SK-MEL-5 (cell line): ENCODE measurements at places on chromosomes 3 and 15. TPM values are rescaled to one million over a fixed set of nuclear protein-coding genes. Genes with fewer than 3 reads are reported as not detected.

DNA sequence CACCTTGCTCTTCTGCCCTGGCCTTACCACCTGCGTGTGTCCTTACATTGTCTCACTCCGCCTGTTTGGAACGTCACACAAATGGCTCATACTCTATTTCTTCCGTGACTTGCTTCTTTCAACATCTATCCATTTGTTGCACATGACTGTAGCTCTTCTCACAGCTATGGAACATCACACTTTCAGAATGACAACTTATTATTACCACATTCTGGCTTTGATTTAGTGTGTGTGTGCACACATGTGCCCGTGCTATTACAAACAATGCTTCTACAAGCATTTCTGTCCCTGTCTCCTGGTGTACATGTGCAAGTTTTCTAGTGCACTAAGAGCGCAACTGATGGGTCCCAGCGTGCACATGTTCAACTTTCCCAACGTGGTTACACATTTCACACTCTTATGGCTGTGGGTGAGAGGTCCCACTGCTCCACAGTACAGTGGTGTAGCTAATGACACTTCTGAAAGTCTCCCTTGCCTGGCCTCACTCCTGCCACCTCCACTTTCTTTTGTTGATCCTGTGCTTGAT is 37.8 kb downstream of the PTH1R start:
- DNase-seq: no peak

DNA sequence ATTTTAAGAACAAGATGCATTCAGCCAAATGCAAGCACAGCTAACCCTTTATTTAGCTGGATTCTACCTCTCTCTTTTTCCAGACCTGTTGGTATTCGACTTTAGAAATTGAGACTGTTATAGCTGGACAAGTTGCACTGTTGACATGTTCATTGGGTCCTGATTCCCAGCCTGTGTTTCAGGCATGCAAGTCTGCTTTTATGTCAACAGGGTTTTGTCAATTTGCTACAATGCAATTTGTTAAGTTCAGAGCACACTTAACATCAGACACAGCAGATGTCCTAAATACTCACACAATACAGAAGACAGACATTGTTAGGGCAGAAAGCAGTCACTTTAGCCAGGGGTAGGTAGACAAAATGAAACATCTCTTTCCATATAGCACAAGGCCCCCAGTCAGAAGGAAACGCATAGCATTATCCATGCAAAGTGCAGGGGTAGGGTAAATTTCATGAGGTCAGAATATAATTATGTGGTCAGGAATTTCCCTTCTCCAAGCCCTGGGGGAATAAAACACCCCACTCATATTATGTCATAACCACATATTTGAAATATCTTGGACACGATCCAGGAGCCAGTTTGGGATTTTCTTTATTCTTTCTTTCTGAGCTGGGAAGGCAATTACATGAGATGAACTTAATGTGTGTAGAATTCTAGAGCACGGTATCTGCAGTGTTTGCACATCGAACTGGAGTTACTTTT is 504.1 kb downstream of the NTRK3 start:
- peak; percentile 63 for DNase-seq

Gene GOLGA8T
- total RNA-seq: not detected in 2 replicates

Gene PEAK1
- 17.8 and 24.1 TPM in 2 replicates for total RNA-seq

GRCh38 chr3:101542957-101543356 is 18.7 kb upstream of the TRMT10C start:
- DNase-seq: no peak

DNA sequence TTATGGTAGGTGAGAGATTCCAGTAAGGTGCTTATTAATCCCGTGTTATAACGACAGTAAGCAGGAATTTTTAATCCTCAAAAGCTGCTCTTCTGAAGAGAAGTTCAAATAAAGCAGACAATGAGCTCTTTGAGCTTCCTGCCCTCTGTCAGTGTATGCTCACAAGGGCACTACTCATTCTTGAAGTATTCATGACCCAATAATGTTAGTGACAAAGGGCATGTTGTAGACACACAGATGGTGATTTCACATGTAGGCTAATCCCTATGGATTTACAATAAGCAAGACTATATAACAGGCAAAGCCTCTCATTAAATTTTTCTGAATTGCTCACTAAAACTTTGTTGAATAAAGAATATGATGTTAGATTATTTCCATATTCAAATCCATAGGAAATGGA is 578.6 kb downstream of the RSL24D1 start:
- peak; percentile 91 for DNase-seq

DNA sequence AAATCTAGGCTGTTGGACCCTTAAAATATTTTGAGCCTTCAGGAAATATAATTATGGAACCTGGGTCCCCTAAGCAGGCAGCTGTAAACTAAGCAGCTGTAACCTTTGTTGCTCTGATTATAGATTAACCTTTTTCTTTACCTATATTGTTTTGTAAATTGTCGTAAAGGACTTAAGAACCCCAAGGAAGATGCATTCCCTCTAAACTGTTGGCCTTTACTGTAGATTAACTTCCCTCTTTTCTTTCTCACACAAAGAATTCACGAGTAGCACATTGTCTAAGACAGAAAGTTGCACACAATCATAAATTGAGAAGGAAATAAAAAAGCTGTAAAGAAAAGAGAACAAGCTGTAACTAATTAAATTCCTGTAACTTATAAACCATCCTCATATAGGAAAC is 877.3 kb downstream of the ROBO2 start:
- DNase-seq: no peak

Gene TTC21A
- total RNA-seq: 0.95 and 1.7 TPM in 2 replicates

DNA sequence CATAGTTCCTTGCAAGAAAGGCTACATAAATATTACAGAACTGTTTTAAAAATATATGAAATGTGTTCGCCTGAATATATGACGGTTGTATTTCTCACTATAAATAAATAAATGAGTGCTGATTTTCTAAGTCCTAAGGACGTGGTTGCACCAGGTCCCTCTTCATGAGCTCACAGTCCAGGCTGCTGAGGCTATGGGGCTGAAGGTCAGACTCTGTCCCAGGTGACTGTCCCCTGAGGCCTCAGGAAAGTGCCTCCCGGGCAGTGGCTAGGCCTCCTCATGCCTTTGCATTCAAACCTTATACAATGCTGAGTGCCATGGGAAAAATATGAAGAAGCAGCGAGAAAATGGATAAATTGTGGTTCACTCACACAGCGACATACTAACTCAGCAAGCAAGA is 43.5 kb upstream of the SSR3 start:
- no peak for DNase-seq

DNA sequence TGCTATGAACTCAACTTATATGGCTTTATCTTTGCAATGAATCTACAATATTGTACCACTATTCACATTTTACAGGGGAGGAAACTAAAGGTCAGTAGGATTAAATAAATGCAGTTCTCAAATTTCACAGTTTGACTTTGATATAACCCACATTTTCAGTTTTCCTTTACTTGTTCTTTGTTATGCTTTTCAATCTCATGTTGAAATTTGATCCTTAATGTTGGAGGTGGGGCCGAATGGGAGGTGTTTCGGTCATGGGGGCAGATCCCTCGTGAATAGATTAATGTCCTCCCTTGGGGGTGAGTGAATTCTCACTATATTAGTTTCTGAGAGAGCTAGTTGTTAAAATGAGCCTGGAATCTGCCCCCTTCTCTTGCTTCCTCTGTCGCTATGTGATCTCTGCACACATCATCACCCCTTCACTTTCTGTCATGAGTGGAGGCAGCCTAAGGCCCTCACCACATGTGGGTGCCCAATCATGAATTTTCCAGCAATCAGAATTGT is 44.7 kb downstream of the CD200 start:
- peak; percentile 77 for DNase-seq

Gene IQCF2
- total RNA-seq: not detected in 2 replicates

- DNase-seq: peak; percentile 65
Observed at GRCh38 chr3:123880998-123881561, 3.1 kb downstream of the MYLK start.

DNA sequence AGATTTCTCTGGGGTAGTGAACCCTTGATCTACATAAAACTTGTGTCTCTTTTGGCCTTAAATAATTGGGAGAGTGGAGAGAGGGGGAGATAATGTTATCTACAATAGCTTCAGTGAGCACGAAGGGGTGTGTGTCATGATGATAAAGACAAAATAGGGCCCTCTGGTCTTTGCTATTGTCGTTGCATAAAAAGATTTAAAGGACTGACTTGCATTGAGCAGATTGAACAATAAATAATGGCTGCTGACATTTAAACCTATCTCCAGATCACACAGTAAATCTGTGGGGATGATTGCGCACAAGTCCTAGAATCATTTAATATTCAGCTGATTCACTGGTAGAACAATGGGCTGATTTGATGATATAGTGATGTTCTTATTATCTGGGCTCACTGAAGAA is 71.3 kb upstream of the GAP43 start:
- DNase-seq: peak; percentile 4

DNA sequence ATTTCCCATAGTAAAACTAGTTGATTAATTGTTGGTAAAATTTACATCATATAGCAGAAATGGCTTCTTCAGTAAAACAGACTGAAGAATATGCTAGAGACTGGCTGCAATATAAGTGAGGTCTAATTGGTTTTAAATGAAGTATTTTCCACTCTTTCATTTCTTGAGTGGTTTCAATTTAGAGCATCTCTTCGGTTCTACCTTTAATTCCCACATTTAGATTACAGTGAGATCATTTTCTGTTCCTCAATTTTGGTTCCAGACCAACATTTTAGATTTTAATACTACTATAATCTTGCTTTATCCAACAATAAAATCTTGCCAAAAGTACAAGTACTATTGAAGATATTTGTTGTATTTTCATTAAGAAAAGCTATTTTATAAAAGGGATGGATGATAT is 1.0 kb upstream of the LRCH3 start:
- DNase-seq: no peak

DNA sequence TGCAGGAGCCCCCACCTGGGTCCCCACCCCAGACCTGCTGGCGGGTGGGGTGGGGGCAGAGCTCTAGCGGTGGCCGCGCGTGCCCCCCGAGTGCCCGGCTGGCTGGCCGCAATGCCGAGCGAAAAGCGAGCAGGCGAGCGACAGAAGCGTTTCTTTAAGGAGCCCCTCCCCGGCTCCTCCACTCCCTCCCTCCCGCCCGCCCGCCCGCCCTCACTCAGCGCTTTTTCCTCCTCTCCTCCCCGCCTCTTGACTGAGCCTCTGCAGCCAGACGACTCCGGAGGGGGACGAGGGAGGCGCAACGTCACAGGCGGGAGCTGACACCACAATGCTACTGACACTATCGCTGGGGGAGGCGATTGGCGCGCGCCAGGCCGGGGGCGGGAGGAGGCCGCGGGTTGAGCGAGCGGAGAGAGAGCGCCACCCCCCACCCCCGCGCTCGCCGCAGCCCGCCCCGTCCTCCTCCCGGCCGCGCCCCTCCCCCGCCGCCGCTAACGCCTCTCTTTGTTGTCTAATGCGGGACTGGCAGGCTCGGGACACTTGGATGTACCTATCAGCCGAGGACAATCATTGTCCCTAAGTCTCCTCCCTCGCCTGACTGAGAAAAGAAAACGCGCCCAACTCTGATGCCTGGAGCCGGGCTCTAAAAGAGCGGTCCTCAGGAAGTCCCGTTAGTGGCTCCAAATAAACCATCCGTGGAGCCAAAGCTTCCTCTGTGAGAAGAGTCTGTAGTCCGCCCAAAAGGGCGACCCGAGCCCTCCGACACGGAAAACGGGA is at the start of gene MEX3B:
Gene MEX3B, minus strand, starts transcription at position 127 of the 774 bp plus-strand sequence. CDS start 313 bp downstream, outside the sequence.
- DNase-seq: peak; percentile 94

GRCh38 chr15:69826819-69827175 is 270.9 kb downstream of the TLE3 start:
- no peak for DNase-seq

DNA sequence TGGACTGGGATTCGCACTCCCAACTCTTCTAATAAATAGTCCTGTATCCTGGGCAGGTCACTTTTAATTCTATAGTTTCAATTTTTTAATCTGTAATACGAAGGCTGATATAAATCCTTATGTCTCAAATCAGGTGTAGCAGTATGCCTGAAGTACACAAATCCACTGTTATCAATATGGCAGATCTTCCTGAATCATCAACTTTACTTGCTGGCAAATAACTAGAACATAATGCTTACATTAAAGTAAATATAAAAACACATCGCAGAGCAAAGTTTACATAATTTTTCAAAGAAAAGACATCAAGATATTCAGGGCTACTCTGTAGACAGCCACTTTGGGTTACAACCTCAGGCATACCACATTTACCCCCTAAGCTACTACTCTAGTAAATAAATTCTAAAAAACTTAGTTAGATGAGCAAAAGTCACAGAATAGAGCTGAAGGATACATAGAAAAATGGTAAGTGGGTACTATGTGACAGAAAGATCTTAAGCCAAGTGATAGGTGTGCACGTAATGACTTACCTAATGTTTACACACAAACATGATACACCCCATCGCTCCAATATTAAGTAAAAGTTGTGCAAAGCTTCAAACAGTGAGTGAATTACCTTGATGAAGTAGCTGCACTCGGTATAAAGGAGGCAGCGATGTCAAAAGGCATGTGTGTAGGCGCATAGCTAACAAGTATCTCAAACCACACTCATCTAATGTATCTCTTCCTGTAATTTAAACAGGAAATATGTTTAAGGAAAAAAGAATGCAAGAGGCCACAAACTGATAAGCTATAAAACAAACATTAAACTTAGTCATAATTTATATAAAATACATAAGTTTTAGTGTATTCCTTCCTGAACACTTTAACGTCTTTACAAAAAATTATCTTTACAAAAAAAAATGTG is 127.9 kb downstream of the DMXL2 start:
- no peak for DNase-seq

DNA sequence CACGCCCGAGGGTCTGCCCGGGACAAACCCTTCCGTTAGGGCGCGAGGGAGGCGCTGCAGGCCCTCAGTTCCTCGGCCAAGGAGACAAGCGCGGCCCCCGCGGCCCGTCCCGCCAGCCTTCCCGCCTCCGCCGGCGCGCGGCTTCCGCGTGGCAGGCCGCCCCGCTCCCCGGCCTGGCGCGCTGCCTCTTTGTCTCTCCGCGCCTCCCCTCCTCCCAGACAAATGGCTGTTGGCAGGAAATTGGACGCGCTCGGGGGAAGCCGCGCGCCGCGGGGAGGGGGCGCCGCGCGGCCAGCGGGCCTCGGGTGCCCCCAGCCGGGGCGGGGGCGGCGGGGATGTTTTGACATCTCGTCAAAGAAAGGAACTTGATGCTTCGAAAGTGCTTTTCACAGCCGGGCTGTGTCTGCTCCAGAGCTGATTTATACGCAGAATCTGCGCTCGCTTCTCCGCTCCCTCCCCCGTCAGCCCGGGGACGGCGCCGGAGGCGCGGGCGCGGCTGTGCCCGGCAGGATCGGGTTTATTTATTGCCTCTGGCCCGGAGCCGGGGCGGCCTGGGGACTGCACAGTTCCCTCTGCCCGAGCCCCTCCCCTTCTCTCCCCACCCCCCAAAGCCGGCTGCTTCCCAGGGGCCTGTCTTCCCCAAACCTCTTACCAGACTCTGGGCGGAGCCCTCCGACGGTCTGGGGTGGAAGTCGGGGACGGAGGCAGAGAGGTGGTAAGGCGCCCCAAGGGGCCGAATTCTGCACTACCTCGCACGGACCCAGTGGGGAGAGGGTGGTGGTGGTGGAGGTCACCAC is 20.7 kb downstream of the SHF start:
- peak; percentile 64 for DNase-seq

Gene CD47
- 138 and 169 TPM in 2 replicates for total RNA-seq

- DNase-seq: no peak
Observed at GRCh38 chr3:120052225-120052624, 42.0 kb downstream of the GSK3B start.
